ENCODE measurements at places on chromosomes 4 and X.

- no peak for DNase-seq
Measured at GRCh38 chrX:41516999-41517765, 70.0 kb downstream of the NYX start.

DNA sequence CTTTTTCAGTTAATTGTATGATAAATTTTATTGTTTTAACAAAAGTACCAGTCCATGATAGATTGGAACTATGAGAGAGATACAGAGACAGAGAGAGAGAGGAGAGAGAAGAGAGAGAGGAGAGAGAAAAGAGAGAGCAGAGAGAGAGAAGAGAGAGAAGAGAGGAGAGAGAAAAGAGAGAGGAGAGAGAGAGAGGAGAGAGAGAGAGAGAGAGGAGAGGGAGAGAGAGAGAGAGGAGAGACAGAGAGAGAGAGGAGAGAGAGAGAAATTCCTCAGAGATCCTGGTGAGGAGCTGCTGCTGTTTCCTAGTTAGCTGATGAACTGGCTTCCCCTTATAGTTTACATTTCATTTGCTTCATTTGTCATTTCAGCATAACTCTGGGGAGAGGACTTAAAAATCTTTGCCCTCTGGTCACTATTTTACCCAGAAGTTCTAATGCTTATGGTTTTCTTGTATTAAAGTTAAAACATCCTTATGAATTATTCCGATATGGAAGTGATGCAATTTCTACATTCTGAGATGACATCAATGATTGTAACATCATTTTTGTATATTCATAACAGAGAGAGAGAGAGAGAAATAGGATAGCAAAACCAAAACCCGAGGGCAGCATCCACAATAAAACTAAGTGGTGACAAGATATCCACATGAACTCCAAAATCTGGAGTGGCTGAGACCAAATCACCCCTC lies 10.8 kb downstream of the CTAG1A start:
- no peak for DNase-seq

GRCh38 chr4:116665716-116666115 lies 419.7 kb downstream of the TRAM1L1 start:
- DNase-seq, result no peak

- no peak for DNase-seq
Measured at GRCh38 chr4:145928748-145929147, 9.9 kb downstream of the ZNF827 start.

DNA sequence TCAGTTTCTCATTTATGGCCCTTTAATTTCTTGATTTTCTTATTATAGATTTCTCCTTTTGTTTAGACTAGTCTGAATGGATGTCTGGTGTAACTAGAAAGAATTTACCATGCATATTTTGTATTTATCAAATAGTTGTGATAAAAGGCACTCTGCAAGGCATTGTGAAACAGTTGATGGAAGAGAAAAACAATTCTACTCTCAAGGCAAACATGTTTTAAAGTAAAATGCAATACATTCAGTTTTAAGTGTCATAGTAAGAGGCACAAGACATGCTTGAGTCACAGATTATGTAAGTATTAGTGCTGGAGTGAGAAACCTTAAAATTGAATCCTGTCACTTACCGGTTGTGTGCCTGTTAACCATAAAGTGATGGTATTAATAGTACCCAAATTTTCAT lies 283.3 kb upstream of the DKK2 start:
- no peak for DNase-seq

GRCh38 chr4:182810103-182810615 lies 107.0 kb downstream of the DCTD start:
- DNase-seq, result no peak

Measured in neuronal stem cell (in vitro differentiated cells).